Body of pancreas (tissue), 4 donors: ENCODE measurements at places on chromosomes 2 and 18. TPM values are rescaled to one million over a fixed set of nuclear protein-coding genes. Genes with fewer than 3 reads are reported as not detected.

- H3K4me3 ChIP-seq, result no peak overlapping the region
- H3K36me3 ChIP-seq, result no peaks in the 10 kb centered on the region
- H3K27me3 ChIP-seq, result no peaks in the 10 kb centered on the region
These were observed 139.2 kb upstream of the XPO1 start for GRCh38 chr2:61677306-61677705.

- H3K27ac ChIP-seq, result no peak overlapping the region
- no peaks in the 10 kb centered on the region for H3K27me3 ChIP-seq
- no peak overlapping the region for H3K4me3 ChIP-seq
- peaks cover 26% of the 10 kb centered on the region for H3K4me1 ChIP-seq
These were observed 1.5 kb upstream of the BOLA3 start for GRCh38 chr2:74149247-74149525.

- H3K27me3 ChIP-seq, result no peaks in the 10 kb centered on the region
- no peak overlapping the region for H3K27ac ChIP-seq
- no peak overlapping the region for H3K4me3 ChIP-seq
- no peak for DNase-seq
- no peaks in the 10 kb centered on the region for H3K36me3 ChIP-seq
- H3K4me1 ChIP-seq, result no peaks in the 10 kb centered on the region
These were observed 1.6 kb upstream of the GPR45 start for GRCh38 chr2:105239924-105240323.

REG3A gene
- total RNA-seq, result 351 TPM

SCG2 gene
- total RNA-seq, result 13.0 TPM

POMC gene
- total RNA-seq, result 92.0 TPM
